Peyer's patch (tissue), 4 donors: ENCODE measurements at places on chromosomes 7 and 10.

DNA sequence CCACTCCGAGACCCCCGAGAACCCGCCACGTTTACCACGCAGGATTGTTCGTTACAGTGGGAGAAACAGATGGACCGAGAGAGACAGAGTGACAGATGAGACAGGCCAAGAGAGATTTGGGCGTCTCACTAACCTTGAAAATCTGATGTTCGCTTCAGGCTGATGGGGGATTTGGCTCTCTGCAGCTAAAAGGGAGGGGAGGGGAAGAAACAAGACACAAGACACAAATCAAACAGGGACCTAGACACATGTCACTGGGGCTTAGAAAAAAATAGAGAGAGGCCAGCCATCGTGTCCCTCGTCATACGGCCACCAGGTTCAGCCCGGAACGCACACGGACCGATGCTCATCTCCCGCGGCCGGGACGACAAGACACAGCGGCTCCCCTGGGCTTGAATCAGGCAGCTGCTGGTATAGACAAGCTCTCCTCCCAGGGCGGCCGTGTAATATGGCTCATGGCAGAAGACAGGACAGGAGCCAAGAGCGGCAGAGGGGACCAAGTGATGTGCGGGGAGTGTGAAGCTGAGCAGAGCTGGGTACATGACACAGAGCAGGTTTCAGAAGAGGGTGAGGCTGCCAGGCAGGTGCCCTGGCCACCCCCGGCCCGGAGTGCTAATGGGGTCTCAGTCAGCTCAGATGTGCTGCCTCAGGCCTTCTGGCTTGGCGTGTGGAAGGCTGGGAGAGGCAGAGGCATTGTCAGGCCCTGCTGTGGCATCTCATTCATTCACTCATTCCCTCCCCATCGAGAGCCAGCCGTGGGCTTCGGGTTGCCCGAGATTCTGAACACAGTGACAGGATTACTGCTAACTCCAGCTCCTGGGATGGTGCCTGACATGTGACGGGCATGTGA lies 88.5 kb upstream of the GNA12 start:
- DNase-seq, result no peak

GRCh38 chr10:127198721-127199120 lies 2.3 kb upstream of the INSYN2A start:
- no peak for DNase-seq

DNA sequence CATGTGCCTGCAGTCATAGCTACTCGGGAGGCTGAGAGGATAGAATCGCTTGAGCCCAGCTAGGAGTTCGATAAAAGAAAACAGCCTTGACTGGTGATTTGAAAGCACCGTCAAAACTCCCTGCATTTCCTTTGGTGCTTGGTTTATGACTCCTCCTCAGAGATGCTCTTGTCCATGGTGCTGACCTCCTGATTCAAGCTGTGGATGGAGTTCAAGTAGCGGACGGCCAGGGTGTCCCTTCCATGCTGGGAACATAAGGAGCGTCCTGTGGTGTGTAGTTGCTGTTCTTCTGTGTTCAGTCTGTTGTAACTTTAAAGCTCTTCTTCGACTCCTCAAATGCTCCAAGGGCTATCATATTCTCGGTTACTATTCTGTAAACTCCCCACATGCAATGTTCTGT lies 382.5 kb upstream of the KIAA1217 start:
- no peak for DNase-seq

DNA sequence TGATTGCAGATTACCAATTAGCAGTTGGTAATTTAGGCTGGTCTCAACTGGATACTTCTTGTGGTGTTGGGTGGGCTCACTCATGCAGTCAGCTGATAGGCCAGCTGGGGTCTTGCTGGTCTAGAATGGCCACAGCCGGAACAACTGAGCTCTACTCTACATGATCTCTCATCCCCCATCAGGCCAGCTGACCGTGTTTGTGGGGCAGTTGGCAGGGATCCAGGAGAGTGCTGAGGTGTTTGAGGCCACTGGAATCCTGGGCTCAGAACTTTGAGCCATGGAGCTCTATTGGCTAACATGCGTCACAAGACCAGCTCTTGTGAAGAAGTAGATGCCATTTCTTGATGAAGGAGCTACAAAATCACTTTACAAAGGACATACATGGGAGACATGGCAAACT lies 242.4 kb downstream of the GFRA1 start:
- no peak for DNase-seq

DNA sequence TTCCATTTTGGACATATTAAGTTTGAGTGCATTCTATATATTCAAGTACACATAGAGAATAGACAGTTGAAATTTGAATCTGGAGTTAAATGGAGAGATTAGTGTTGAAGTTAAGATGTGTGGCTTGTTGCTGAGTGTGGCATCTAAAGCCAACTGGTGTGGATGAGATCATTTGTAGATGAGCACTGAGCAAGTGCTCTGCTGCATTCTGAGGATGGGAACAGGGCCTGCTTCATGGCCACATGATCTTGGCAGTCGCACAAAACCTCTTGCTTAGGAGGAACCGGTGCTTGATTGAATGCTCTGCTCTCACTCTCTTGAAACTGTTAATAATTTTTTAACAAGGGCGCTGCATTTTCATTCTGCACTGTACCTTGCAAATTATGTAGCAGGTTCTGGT lies 62.0 kb downstream of the EPDR1 start:
- no peak for DNase-seq

DNA sequence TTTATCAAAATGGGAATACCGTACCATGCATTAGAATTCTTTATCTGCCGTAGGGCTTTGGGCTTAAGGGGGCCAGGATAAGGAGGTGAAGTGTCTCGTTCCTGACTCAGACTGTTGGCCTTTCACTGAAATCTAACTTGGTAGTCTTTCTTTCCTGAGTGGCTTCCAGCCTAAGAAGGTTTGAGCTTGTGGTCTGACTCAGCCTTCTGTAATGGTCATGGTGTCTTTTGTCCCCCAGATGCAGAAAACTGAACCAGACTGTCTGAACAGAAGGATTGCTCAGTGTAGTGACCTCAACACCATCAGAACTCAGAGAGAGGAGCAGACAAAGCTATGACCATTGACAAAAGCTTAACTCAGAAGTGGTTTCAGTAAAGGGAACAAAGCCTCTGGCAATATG lies 39.5 kb downstream of the WNT2 start:
- no peak for DNase-seq

DNA sequence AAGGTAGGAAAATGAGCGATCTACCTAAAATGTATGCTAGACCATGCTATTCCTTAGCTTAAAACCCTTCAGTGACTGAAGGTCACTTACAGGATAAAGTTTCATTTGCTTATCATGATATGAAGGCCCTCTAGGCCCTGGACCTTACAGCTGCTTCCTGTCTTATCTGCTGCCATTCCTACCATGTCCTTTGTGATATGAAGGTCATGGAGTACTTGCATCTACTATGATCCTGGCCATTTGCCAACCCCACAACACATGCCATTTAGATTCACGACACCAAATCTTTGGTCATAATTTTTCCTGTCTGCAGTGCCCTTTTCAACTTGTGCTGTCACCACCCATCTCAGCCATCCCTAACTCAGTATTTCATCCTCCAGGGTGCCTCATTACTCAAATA lies 181.8 kb upstream of the MDFIC start:
- no peak for DNase-seq

GRCh38 chr10:90988802-90989201 lies 67.9 kb upstream of the ANKRD1 start:
- no peak for DNase-seq

GRCh38 chr7:111026343-111026742 lies 64.6 kb upstream of the LRRN3 start:
- DNase-seq, result no peak

DNA sequence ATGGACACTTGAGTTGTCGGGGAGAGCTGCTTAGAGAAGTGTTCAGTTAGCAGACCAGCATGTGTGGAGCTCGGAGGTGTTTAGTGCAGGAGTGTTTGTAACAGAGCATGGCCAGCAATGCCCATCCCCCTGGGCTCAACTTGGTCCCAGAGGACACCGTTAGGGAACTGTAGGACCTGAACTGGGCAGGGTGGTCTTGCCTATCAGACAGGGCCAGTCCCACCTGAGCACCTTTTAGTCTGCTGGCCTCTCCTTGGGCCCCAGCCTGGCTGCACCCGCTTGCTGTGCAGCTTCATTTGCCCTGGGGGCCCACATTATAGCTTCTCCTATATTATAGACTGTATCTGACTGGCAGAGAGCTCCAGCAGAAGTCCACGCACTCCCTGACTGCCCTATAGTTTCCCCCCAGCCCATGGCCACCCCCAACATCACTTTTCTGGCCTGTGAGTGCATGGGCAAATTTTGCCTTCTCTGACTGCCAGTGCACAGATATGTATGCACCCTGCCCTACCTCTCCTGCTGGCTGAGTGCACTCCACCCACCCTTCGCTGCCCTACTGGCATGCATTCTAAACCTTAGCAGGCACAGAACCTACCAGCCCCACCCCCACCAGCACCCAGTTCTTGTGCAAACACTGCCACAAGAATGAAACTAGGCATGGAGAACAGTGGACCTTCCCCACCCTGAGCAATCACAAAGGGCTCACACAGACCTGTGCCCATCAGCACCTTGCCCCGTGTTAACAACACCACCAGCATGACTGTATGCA lies 1030.6 kb upstream of the GHITM start:
- DNase-seq, result no peak

DNA sequence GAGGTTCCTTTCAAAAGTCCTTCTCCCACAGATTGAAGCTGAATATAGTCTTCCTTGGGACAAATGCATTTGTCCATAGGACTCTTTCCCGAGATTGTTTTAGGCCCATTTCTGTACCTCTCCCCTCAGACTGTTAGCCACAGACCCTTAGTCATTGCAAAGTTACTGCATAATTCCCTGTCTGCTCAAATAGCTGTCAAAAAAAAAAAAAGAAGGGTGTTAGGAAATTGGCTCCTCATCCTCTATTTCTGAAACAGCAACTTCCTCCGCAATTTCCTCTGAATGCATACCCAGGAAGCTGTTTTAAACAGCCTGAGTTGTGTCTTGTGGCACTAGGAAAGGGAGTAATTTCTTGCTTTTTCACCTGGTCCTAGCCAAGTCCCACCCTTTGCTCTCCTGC lies 5.4 kb downstream of the LRRC4 start:
- no peak for DNase-seq

GRCh38 chr7:36547416-36547815 lies 157.8 kb downstream of the ANLN start:
- no peak for DNase-seq

DNA sequence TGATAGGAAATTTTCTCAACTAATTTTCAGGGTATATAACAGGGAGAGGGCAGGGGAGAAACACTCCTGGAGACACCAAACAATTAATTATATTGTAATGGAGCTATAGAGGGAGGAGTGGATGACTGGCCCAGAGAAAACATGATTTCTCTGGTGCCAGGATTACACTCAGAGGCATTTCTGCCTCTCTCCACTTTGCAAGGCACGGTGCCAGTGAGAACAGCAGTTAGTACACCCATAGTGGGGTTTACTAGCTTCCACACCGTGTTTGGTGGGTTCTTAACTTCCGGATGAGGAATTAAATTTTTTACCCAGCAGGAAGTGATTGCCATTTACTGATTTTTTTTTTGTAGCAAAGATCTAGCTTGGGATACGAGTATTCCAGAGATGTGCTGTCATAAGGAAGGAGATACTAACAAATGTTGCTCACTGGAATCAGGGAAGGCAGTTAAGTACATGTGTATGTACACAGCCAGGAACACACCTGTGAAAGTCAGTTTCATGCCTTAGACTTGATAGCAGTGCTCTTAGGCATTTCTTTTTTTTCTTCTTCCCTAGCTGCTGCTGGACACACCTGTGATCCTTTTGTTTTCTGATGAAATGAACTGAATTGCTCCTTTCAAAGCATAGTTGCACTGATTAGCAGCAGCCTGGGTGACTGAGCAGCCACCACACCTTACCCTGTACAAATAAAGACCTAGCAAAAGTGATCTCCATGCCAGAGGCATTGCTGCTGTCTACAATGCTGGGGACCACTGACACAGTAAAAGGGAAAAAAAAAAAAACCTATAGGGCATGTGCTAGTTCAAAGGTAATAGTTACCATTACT lies 58.1 kb downstream of the POLL start:
- DNase-seq, result no peak

- no peak for DNase-seq
These were observed 34.8 kb downstream of the SLC25A13 start for GRCh38 chr7:96287132-96287531.

- DNase-seq, result no peak
These were observed 111.1 kb upstream of the HABP2 start for GRCh38 chr10:113441686-113442270.

- no peak for DNase-seq
These were observed 452.8 kb upstream of the POT1 start for GRCh38 chr7:125382401-125382800.

DNA sequence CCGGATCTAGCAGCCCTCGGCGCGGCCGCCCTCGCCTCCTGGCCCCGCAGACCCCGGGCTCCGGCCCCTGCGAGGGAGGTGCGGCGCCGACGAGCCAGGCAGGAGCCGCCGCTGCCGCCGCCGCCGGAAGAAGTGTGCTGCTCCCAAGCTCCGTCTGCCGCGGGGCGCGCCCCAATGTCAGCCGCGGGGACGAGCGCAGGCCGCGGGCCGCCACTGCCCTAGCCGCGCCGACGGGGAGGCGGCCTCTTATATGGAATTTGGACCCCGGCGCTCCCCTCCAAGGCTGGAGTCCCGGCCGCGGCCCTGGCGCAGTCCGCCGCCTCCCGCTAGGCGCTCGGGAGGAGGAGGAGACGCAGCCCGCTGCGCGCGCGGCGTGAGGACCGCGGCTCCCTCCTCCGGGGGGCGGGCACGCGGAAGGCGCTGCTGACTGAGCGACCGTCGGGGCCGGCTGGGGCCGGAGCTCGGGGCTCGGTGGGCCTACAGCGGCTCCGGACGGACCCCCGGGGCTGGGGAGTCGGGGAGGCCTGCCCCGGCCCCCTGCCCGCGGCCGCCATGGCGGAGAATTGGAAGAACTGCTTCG lies at the start of gene TRIM8:
Gene TRIM8 (plus strand): TSS at position 414 of the 580 bp plus-strand sequence. CDS start 139 bp downstream, at position 553.
- peak; percentile 89 for DNase-seq
